NCI-H69 (cell line): ENCODE measurements at places on chromosomes 6 and 20.

DNA sequence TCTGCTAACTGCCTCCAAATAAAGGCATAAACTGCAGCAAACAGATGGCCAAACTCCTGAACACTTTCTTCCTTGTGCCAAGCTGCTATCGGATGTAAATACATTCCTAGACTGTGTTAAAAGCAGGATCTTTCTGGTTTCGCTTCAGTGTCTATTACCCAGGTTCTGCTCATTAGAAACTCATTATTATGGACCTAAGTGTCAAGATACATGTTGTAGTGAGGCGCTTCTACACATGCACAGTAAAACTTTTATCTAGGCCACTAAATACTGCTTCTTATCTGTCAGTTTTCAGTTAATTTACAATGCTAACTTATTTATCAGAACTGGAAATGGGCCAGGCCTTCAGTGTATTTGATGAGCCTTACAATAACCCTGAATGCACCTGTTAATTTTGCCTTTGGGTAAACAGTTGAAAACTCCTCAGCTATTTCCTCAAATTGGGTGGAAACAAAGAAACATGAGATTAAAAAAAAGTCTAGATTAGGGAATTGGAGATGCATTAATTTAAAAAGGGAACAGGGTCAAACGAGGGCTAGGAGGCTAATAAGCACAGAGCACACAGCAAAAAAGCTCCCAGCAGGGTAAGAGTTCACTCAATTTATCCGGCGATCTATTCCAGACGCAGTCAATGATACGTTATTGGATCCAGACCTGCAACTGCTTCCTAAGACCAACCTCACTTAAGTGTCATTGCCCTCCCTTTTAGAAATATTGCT lies 240.6 kb downstream of the FOXC1 start:
- DNase-seq = peak; percentile 83

GRCh38 chr6:37618916-37619590 lies 78.6 kb downstream of the MDGA1 start:
- DNase-seq = peak; percentile 49

GRCh38 chr6:143333749-143334520 lies 116.6 kb downstream of the ADAT2 start:
- DNase-seq = peak; percentile 43

DNA sequence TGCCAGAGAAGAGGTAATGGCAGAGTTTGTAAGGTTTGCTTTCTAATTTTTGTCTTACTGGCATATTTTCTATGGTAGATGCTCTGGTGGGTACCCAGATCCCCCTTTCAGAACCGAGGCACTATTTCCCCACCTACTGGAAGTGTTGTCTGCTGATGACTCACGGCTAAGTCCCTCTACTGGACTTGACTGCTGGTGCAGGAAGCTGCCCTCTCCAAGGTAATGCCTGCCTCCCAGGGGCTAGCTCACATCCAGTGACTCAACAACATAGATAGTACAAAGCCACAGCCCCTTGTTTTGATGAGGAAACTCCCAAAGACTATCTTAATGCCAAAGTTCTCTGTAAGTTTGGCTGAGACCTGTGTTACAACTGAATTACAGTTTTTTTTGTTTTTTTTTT lies 285.4 kb upstream of the FLRT3 start:
- peak; percentile 15 for DNase-seq

- DNase-seq = peak; percentile 90
Measured at GRCh38 chr6:121443971-121444541, 8.6 kb downstream of the GJA1 start.

- DNase-seq = no peak
Measured at GRCh38 chr20:4663044-4663443, 58.7 kb upstream of the PRND start.

DNA sequence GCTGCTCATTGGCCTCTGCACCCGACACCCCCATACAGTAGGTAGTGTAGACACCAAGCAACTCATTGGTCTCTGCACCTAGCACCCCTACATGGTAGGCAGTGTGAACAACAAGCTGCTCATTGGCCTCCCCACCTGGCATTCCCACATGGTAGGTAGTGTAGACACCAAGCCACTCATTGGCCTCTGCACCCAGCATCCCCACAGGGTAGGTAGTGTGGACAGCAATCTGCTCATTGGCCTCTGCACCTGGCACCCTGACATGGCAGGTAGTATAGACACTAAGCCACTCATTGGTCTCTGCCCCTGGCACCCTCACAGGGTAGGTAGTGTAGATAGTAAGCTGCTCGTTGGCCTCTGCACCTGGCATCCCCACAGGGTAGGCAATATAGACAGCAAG lies 226.0 kb downstream of the SLC24A3 start:
- DNase-seq = no peak
